ENCODE measurements at places on chromosomes 16 and 17.

GRCh38 chr16:7236824-7237410 lies 95.7 kb upstream of the RBFOX1 start:
- no peak for DNase-seq

- DNase-seq = no peak
Measured at GRCh38 chr16:598823-599739, 9.2 kb downstream of the RAB40C start.

- no peak for DNase-seq
Measured at GRCh38 chr16:4936181-4936990, 562 bp downstream of the PPL start.

DNA sequence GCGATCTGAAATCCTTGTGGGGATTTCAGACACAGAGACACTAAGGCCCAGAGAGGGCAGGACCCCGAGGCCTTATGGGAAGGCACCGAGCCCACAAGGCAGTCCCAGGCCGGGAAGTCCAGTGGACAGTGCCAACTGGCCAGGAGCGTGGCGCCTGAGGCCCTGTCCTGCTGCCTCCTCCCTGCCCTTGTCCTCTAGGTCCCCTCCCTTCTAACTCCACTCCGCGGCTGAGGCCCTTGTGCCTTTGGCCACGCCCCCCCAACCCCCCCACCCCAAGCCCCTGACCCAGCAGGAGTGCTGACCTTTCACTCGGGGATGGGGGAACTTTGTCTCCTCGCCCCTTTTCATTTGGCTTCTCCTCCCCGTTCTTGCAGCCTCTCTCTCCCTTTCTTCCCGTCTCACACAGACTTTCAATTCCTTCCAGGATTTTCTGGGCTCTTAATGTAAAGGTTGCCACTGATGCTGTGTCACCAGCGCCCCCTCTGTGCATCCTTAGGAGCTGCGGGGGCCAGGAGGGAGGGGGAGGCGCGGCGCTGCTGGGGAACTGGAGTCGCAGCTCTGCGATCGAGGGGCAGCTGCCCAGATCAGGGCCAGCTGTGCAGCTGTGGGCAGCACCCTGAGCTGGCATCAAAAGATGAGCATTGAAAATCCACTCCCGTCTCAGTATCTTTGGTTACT lies 29.1 kb downstream of the CRHR1 start:
- DNase-seq = no peak

GRCh38 chr16:53924331-53925106 lies 220.6 kb downstream of the FTO start:
- no peak for DNase-seq

- no peak for DNase-seq
Measured at GRCh38 chr17:2138318-2138717, 83.4 kb downstream of the HIC1 start.

GRCh38 chr16:64269756-64270155 lies 852.1 kb downstream of the CDH11 start:
- DNase-seq = no peak

- no peak for DNase-seq
Measured at GRCh38 chr17:17018612-17019429, 23.4 kb upstream of the MPRIP start.

- DNase-seq = no peak
Measured at GRCh38 chr16:2211923-2212347, 1.3 kb upstream of the BRICD5 start.

GRCh38 chr16:70700101-70701020 lies 14.5 kb upstream of the MTSS2 start:
- DNase-seq = no peak

DNA sequence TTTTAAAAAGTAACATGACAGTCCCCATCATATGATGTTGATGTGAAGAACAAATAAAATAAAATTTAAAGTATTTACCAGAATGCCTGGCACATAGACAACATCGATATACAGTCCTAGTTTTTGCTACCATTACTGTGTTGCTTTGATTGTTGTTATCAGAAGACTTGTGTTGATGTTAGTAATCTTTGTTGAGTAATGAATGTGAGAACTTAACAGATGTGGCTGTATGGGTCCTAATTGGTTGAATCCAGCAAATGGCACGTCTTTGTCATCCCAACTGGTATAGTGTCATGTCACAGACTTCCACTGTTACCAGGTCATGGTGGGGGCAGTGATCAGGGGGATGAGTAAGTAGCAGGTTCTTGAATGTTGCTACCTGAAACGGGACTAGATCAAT lies 1151.4 kb upstream of the CDH8 start:
- no peak for DNase-seq

- no peak for DNase-seq
Measured at GRCh38 chr16:85173146-85173980, 61.1 kb upstream of the CIBAR2 start.

DNA sequence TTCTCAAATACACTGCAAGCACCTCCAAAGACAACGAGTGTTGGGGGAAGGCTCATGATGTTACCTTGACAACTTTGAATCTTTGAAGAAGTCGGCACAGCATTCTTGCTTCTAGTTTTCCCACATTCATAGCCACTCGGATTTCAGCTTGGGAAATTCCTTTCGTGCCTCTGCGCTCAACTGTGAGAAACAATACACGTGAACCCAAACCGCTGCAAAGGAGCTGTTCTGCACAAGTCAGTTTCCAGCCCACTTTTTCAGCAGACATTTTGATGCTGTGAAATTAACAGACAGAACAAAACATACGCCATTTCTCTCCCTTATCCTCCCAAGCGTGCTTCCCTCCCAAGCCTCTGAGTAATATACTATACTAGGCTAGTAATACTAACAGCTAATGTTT lies 41.2 kb downstream of the GTF3C1 start:
- DNase-seq = no peak

DNA sequence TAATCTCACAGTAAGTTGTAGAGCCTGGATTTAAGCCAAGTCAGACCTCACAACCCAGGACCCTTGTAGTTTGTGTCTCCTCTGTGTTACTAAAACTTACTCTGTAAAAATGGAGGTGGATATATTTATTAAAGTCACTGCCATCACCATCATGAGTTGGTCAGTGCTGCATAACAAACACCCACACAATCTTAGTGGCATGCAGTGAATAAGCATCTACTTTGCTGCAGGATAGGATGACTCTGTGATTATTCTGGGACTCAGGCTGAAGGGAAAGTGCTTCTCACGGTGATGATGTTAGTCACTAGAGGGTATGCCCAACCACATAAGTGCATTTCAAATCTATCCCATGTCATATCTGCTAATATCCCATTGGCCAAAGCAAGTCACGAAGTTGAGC lies 398.7 kb downstream of the XYLT1 start:
- DNase-seq = no peak

DNA sequence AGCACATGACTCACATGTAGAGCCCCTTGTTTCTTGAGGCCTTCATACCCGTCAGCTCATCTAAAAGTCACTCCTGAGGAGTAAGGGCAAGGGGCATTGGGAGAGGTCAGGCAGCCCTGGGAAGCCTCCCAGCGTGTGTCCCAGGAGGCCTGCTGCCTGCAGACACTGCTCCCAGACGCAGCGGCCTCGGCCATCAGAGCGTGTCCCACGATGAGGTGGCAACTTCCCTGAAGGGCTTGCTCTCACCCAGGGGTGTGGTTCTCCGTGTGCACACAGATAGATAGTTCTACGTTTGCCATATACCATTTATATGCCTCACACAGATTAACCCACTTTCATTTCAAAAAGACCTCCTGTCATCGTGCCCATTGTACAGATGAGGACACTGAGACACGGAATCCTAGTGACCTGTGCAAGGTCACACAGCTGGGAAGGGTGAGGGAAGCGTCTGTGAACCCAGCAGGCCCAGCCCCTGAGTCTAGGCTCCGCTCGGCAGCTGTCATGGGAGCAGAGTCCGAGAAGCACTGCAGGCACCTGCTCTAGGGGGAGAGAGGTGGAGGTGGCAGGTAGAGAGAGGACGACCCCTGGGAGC lies 8.3 kb downstream of the TUBB3 start:
- no peak for DNase-seq

DNA sequence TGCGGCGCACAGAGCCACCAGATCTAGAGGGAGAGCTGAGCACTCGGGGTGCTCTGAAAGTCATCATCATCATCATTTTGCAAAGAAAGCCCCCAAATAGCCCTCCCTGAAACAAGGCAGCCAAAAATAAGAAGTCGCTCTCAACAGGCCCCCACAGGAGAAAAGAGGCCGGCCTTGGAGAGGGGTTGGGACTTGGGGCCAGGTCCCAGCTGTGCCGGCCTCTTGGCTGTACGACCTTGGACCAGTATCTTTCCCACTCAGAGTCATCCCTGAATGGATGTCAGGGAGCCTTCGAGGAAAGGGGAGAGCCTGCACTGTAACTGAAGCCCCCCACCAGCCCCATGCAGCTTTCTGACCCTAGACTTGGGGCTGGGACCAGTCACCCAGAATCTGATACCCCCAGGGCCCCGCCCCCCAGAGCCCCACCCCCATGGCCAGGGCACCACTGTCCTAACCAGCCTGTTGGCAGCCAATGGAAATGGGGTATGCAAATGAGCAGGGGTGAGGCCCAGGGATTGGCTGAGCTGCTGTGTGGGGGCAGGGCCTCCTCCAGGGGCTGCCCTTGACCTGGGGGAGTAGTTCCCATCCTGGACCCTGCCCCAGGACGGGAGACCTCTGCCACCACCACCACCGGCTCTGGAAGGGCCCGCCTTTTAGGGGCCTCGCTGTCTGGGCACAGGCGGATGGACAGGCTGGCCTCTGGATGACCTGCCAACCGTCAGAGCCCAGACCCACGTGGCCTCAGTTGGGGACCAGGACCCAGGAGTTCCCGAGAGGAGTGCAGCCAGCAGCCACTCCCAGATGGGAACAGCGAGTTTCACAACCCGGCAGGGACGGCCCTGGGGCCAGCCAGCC lies 15.4 kb downstream of the ZFPM1 start:
- DNase-seq = no peak

DNA sequence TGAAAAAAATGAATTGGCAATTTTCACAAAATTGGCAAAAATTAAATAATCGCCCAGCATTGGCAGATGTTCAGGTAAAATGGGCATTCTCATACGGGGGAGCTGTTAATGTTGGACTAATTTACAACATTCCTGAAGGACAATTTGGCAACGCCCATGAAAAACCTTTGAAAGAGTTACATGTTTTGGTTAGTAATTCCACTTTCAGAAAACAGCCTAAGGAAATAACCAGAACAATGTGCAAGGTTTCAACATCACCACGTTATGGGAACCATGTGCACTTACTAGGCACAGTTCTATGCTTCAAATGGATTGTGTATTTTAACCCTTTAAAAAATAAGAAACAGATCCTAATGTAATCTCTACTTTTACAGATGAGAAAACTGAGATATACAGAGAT lies 62.7 kb downstream of the CDYL2 start:
- no peak for DNase-seq

DNA sequence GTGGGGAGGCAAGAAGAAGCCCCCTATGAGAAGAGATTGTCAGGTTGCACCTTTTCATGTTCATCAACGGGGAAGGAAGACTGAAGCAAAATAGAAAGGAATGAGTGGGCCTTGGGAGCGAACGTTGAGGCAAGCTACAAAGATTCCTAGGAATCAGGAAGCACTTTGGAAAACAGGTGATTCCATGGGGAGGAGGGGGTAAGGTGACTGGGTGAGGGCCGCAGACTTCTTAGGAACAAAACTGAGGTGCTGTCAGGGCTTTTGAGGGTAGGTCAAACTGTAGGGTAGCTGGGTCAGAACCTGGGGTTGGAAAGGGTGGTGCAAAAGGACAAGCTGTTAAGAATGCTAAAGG lies 528 bp downstream of the ITFG1 start:
- no peak for DNase-seq

DNA sequence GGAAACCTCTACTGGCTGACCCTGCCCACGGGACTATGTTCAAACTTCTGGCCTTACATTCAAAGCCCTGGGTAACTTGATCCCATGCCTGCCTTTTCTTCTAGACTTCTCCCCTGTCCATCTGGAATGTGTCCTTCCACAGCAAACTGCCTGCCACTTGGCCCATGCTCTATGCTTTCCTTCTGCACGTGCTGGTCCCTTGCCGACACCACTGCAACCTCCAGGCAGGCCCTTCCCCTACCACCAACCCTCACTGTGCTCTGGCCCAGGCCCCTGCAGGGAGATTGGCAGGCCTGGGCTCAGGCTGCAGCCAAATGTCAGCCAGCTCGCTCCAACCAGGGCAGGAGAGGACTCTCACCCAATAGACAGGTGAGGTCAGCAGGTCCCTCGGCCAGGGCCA lies 11.0 kb downstream of the HSD11B2 start:
- DNase-seq = no peak

- DNase-seq = no peak
Measured at GRCh38 chr17:50835301-50836234, at the start of gene WFIKKN2. Gene WFIKKN2 (plus strand): TSS chr17:50835586. CDS start chr17:50835938, 352 bp downstream.

- DNase-seq = no peak
Measured at GRCh38 chr17:2283302-2283701, 20.3 kb downstream of the SMG6 start.

- no peak for DNase-seq
Measured at GRCh38 chr17:2090804-2091534, 36.1 kb downstream of the HIC1 start.

DNA sequence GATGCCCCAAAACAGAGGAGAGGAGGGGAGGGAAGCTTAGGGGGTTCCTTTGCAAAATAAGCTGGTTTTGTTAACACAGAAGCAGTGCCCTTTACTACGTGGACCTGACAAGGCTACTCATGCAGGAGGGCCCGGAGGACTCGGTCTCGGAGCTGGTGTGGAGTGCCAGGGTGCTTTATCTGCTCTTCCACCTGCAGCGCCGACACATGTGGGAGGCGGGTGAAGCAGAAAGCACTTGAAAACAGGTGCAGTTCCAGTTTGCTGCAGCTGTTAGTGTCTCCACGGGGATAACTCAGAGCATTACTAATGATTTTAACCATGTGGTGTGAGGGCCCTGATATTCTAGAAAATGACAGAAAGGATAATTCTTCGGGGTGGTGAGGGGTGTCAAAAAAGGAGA lies 35.0 kb upstream of the MNT start:
- no peak for DNase-seq

DNA sequence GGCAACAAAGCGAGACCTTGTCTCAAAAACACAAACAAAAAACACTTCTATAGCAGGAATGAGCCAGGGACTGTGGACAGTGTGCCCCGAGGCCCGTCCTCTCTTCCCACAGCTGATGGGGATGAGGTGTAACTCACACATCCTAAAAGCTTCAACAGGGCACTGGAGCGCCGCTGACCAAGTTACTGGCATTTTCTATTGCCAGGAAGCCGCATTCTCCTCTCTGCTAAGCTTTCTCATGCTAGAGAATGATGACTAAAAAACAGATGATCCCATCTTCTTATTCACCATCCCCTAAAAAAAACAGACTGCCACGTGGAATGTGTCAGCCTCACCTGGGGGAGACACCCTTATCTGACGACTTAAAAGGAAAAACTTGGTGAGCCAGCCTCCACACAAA lies 16.3 kb downstream of the CARHSP1 start:
- no peak for DNase-seq

GRCh38 chr17:43371227-43371821 lies 27.5 kb upstream of the ARL4D start:
- no peak for DNase-seq

GRCh38 chr16:4103745-4104144 lies 12.5 kb downstream of the ADCY9 start:
- DNase-seq = no peak

Data from smooth muscle cell of the brain vasculature (primary cell).